ENCODE measurements at places on chromosomes 2 and 18.

DNA sequence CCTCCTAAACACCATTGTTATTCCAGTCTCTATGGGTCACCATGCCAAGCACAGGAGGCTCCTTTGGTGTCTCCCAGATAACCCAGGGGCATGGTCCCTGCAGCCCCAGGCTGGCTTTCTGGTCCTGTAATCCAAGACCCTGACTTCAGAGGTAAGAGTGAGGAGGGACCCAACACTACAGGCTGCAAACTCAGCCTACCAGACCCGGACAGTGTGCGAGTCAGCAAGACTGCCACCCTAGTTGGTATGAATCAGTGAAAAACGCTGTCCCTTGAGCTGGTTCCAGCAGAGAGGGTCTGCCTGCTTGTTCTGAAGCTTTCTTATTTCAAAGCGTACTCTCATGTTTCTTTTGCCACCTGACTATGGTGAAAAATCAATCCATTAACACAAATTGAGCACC lies 47.6 kb upstream of the ZFP36L2 start:
- no peak for DNase-seq

GRCh38 chr2:86195808-86196387 lies 636 bp upstream of the IMMT start:
- no peak for DNase-seq

- no peak for DNase-seq
These were observed 62.0 kb upstream of the SLC35F5 start for GRCh38 chr2:113818382-113818951.

GRCh38 chr2:203476881-203477280 lies 58.2 kb downstream of the RAPH1 start:
- no peak for DNase-seq

DNA sequence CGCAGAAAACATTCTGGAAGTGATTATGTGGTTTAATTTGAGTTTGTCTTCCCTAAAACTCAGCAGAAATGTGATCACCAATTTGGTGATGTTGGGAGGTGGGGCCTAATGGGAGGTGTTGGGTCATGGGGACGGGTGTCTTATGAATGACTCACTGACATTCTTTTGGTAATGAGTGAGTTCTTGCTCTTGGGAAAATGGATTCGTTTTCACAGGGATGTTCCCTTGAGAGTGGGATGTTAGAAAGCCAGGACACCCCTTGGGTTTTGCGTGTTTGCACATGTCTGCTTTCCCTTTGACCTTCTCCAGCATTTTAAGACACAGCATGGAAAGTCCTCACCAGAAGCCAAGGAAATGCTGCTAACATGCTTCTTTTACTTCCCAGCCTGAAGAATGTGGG lies 321.5 kb upstream of the NT5C1B start:
- no peak for DNase-seq

DNA sequence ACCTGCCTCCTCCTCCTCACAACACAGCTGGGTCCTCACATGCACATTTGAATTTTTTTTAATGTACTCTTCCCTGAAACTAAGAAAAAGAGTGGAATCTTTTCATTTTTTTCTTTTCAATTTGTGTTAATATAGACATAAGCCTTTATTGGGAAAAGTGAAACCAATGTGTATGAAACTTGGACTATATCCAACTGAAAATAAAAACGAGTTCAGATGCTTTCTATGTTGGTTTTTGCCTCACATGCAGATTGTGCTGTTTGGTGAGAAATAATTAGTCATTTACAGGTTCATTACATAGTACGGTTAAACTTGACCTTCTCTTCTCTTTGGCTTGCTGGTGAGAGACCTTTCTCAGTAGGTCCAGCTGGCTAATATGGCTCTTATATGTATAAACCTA lies 515.2 kb upstream of the FANCL start:
- no peak for DNase-seq

- DNase-seq: peak; percentile 50
These were observed at the start of gene CABLES1 for GRCh38 chr18:23134780-23135549. Gene CABLES1, plus strand, starts transcription at chr18:23135485. Its CDS starts 278 bp downstream, at chr18:23135763.

GRCh38 chr2:213971536-213971935 lies 439.3 kb upstream of the VWC2L start:
- no peak for DNase-seq

DNA sequence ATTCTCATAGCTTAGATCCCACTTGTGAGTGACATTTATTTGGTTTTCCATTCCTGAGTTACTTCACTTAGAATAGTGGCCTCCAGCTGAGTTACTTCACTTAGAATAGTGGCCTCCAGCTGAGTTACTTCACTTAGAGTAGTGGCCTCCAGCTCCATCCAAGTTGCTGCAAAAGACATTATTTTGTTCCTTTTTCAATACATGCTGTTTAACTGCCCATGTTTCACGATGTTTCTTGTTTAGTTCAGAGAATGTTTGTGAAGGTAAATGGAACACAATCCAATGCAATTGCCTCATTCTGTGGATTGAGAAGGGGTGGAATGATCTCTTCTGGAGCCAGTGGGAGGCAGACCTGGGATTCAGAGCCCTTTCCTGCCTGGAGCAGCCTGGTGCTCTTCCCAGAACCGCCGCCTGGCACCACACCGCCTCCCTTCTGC lies 273.5 kb upstream of the ATP5MC3 start:
- no peak for DNase-seq

GRCh38 chr18:61127714-61128467 lies 205.3 kb upstream of the CDH20 start:
- DNase-seq: no peak

DNA sequence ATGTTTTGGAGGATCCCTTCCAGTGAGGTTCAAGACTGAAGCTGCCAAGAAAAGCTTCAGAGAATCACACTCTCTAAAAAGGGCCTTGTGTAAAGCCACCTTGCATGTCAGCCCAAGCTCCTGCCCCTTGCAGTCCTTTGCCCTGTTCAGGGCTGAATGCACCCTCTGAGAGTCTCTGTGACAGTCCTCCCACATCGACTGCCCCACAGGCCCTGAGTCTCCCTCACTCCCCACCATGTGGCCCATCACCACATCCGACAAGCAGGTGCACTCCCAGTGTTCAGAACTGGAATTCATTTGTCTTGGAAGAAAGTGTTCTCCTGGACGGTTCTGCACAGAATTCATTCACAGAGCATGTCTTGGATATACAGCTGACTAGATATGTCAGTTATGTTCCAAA lies 31.0 kb downstream of the BCL11A start:
- DNase-seq: no peak

DNA sequence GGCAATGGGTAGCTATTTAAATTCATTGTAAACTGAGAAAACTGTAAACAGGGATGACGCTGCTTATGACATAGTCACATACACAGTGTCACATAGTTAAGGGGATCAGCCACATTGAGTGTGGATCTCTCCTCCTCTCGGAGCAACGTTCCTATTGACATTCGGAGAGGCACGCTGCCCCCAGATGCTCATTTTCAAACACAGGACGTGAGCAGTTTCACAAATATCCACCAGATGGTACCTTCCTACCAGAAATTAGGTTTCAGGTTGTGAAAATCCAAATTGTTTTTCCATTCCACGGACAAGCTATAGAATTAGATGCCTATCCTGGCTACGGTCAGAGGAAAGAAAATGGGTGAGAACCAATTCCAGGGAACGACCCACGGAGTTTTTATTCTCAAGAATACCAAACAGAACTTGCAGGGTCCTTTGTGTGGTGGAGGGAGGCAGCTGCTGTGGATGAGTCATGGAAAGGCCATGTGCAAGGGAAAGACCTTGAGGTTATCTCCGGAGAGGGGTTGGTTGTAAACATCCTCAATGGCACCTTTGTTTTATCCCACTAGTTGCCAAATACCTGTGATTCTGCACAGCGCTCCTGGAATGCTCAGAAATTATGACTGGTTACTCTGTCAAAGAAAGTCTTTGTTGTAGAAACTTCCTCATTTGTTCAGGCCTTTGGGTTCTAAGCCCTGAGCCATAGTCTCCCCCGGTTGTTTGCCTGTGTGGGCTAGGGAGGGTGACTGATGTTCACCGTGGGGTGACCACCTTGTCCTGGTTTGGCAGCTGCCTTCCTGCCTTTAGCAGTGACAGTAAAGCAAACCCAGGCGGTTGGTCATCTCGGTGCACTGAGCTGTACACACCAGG lies 88.0 kb downstream of the ACTR3 start:
- DNase-seq: no peak

DNA sequence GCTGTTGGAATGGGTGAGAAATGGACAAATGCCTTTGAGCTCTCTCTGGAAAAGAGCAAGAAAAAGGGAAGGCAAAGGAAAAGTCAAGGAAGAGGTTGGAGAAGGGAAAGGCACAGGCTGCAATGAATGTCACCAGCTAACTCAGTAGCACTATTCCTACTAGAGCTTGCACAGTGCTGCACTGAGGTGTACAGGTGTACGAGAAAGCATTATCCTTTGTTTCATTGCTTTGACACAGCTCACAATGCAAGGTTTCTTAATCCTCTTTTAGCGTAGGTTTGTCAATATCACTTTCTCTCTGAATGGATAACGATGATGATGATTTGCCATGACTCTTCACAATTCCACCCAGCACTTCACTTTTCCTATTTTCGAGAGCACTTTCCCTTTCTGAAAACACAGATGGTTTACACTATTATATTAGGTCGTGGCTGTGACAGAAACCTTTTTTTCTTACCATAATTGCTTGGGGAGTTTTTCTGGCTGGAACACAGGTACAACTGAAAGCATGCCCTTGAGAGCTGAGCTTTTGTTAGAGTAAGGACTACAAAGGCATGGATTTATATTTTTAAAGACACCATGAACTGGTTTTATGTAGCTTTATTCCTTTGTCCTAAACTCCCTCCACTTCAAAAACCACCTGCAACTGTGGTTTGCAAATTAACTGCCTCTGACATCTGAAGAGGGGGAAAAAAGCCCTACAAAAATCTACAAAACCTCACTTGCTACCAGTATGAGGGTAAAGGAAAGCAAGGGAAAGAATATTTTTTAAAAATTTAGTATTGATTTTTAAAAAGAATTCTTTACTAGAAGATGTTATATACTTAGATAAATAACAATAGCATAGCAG lies 265.5 kb downstream of the TGIF1 start:
- DNase-seq: no peak

DNA sequence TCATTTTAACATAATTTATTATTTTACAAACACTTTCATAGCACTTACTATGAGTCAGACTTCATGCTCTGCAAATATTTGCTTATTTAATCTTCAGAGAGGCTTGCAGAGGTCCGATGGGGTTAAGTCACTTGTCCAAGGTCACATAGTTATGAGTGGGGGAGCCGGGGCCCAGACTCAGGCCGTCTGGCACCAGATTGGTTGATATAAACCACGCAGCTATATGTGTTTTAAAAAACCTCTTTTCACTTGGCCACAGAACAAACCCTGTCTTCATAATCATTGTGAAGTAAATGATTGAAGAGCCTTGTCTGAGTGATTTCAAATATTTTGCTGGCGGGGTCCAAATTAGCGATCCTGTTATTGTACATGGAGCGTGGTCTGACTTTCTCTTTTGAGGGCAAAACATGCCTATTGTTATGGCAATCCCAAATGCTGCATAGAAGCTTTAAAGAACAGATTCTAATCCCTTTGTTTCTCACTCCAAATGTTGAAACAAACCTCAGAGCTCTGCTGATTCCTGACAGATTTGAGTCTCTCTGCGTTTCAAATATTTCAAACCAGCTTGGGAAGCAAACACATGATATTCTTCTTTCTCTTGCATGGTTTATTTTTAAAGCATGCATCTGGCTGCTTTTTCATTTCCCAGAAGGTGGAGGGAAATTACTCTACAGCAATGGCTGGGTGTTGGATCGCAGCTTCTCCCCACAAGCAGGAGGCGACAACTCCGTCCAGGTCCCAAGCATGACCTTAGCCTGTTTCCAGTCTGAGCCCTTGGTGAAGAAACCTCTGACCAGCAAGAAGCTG lies 142.4 kb downstream of the DDX1 start:
- DNase-seq: no peak

- DNase-seq: no peak
These were observed 67.3 kb downstream of the CCBE1 start for GRCh38 chr18:59629894-59630293.

GRCh38 chr2:100581277-100581612 lies 18.5 kb downstream of the PDCL3 start:
- no peak for DNase-seq

- no peak for DNase-seq
These were observed 105.5 kb downstream of the ARL6IP6 start for GRCh38 chr2:152823905-152824304.

- no peak for DNase-seq
These were observed 13.5 kb downstream of the PPP1CB start for GRCh38 chr2:28764909-28765711.

- DNase-seq: no peak
These were observed 3.3 kb downstream of the UGT1A9 start for GRCh38 chr2:233674995-233675394.

GRCh38 chr2:234005126-234005525 lies 45.4 kb upstream of the SPP2 start:
- DNase-seq: no peak

DNA sequence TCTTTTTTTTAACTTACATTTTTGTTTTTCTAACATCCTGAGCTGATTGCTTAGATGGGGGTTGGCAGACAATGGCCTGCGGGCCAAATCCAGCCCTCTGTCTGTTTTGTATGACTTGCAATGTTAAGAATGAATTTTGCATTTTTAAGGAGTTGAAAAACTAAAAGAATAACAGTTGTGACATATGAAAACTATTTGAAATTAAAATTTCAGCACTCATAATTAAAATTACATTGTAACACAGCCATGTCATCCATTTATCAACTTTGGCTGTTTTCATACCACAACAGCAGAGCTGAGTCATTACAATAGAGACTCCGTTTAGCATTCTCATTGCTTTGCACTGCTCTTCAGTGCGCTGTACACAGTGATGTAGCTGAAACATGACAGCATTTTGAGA lies 94.1 kb upstream of the MC4R start:
- DNase-seq: no peak
